CD8-positive, alpha-beta memory T cell (primary cell): ENCODE measurements at places on chromosomes 1 and 21. TPM values are rescaled to one million over a fixed set of nuclear protein-coding genes. Genes with fewer than 3 reads are reported as not detected.

Gene BRINP3
- not detected for total RNA-seq

- DNase-seq: no peak
Measured at GRCh38 chr1:175385316-175385715, 192.7 kb upstream of the KIAA0040 start.

DNA sequence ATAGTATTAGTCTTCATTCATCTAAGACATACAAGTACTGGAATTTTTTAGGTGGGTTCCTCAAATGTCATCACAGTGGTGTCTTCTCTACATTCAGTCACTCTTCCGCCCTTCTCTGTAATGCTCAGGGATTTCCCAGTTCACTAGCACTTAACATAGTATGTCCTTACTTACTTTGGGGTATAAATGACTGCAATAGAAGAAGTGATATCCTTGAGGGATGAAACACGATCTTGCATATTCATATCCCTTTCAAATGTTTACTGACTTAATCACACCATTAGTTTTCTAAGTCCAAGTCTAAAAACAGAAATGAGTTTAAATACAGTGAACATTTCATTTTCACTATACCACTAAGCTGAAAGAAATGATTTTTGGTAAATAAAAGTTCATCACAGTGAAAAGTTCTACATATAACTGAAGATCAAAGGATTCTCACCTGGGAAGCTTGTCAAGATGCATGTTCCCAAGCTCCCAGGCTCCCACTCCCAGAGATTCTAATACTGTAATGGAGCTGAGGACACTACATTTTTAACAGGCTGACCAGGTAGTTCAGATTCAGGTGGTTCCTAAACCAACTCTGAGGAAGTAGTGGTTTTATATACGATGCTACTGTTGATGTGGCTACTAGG is 29.7 kb downstream of the MRPL39 start:
- DNase-seq: no peak

DNA sequence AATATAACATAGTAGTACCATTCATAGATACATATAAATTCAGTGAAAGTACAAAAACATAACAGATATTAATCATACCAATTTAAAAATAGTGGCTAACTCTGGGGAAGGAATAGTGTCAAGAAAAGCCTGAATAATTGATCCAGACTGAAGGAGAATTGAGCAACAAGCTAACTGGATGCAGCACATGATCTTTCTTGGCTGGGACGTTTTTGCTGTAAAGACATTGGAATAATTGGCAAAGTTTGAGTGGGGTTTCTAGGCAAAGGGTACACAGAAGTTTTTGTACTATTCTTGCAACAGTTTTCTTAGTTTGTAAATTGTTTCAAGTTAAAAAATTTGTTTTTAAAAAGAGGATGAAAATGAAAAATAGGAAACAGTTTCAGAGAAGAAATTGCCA is 2.6 kb upstream of the SH3GLB1 start:
- no peak for DNase-seq

DNA sequence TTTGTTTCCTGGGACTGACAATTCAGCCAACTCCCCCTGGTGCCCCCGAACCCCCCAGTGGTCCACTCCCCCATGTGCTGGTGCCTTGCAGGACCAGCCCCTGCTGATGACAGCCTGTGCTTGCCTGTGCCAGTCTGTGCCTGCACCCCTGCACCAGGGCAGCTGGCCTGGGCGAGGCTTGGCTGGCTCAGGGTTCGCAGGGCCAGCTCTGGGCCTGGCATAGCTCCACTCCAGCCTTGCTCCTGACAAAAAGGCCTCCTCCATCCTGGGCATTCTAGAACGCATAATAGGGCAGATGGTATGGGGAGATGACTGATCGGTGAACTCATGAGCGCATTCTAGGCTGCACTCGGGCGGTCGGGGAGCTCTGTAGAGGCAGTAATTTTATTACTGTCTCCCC is 5.4 kb downstream of the CNTN2 start:
- DNase-seq: no peak

DNA sequence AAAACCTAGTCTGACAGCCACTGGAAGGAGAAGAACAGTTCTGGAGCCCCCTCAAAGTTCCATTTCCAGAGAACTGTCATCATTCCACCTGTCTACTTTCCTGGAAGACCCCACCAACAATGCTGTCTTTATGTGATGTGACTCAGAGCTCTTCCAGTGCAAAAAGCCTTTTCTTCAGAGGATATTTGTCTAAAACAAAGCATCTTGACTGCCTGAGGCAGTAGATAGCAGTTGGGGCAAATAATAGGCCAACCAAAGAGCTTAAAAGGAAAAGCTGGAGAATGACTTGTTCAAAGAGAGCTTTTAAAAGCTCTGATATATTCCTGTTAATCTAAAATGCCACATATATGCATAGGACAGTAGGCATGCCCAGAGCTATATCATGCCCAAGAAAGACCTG is 62.6 kb downstream of the MIS18A start:
- no peak for DNase-seq

DNA sequence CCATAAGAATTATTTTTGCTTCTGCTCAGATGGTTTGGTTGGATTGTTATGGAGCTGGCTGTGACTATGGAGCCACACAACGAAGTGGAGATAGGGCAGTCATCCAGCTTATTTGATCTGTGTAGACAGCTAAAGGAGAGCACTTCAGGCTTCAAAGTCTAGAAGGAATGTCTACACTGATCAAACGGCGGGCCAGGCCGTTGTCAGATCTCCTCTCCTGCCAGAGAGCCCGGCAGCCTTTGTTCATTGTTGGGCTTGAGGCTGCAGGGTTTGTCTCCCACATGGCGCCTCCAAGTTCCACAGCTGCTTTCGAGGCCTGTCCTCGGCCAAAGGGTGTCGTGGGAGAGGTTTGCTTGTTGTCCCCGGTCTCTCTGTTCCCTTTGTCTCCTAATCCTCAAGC is 2.8 kb upstream of the STMN1 start:
- no peak for DNase-seq

DNA sequence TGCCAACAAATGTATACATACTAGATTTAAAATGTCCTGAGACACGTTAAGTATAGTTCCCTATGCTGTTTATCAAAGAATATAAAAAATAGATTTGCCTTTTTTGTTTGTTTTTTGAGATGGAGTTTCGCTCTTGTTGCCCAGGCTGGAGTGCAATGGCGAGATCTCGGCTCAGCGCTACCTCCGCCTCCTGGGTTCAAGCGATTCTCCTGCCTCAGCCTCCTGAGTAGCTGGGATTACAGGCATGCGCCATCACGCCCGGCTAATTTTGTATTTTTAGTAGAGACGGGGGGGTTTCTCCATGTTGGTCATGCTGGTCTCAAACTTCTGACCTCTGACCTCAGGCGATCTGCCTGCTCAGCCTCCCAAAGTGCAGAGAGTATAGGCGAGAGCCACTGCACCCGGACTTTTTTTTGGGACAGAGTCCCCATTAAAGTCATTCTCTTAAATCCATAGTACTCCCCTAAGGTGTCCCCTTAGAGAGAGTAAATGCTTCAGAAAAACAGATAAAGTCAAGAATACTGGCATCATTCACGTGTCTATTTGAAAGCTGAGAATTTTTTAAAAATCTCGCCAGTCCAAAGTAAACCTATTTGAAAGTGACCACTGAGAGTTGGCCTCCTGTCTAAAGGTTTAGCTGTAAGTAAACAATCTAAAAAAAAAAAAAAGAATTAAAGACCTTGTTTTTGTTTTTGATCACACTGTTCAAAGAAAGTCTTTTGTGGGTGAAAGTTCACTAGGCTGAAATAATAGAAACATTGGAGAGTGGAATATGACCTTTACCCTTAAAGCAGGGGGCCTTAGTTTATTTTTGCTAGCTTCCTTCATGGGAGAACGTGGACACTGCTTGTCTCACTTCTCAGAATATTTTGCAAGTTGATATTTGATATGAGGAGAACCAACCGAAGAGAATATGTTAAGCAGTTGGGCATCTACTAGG is 48.0 kb upstream of the SLC16A1 start:
- DNase-seq: no peak

Gene NBPF11
- total RNA-seq: 6.6 TPM

GRCh38 chr1:223704921-223705878 is 7.1 kb upstream of the CAPN2 start:
- DNase-seq: no peak

- no peak for DNase-seq
Measured at GRCh38 chr1:27575840-27576331, 28.1 kb downstream of the AHDC1 start.

DNA sequence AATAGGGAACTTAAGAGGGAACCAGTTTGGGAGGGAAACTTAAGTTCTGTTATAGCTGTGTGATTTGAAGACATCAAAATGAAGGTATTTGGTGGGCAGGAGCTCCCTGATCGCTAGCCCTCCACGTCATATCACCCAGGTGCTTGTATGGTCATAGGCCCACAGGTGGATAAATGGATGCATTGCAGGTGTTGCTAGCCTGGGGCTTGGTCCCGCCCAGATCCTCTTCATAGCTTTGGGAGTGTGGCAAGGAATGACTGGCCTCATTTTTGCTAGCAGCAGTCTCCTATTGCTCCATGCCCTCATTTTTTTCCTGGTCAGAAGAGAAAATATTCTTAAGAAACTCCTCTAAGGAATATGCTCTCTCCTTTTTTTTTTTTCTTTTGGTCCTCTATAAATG is 11.3 kb downstream of the GNPAT start:
- DNase-seq: no peak

Gene PLCH2
- total RNA-seq: 2.5 TPM

DNA sequence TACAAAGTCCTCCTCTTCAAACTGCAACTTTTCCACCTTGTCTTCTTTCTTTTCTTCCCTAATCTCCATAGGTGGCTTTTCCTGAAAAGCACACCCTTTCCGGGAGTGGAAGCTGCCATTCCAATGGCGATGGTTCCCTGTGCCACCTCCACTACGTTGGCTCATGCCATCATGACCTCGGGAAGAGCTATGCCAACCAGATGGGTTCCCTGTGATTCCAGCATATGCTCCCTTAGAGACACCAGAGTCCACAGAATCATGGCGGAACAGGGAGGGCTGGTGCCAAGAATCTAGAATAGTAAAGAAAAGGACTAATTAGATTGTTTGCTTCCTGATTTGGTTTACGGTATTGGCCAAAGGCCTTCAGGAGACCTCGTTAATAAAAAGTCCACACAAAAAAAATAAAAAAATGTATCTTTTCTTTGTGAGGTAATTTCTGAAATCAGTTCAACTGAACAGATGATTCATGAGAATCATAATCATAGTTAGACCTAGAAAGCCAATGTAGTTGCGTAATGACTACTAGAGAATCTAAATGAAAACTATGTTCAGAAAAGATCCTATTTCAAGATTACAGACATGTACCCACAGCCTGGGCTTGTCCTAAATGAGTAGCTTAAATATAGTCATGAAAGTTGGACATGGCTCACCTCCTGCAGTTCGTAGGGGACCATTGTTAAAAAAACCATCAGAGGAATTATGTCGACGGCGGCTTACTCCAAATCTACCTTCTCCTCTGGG is 30.9 kb upstream of the CCDC17 start:
- no peak for DNase-seq

GRCh38 chr1:183246436-183246835 is 60.4 kb downstream of the LAMC2 start:
- DNase-seq: no peak

DNA sequence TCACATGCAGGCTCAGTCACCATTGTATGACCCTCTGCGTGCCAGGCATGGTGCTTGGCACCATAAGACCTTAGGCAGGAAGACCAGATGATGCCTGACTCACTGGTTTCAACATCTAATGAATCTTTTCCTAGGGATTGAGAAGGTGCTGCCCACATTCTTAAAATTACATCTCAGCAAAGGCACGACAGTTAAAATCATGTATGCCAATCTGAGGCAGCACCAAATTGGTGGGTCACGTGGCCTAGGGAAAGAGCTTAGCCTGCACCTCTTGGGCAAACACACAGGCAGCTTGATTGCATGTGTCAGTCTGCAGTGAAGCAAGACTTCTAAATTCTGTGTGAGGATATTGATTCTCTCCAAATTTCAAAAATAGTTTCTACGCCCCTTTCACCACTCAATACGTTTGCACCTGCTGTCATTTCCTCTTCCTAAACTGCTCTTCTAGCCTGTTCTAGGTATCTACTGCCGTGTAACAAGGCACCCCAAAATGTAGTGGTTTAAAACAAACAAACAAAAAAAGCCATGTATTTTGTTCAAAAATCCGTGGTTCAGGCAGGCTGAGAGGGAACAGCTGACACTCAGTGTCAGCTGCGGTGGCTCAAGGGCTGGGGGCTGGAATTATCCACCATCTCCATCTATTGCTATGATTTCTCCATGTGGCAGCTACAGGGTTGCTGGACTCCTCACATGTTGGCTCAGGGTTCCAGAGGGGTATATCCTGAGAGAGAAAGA is 160.2 kb upstream of the FGGY start:
- no peak for DNase-seq

DNA sequence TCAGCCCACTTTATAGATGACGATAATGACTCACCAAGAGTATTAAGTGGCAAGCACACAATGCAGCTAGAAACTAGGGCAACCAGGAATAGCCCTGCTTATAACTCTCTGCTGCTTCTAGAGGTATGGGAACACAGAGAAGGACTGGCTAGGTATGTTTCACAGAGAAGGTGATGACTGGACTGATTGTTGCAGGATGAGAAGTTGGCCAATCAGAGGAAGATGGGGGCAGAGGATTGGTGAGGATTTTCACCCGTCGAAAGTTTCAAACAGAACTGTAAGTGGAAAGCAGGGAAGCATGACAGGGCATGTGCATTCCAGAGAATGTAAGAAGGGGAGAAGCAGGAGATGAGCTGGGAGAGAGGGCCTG is 222.4 kb upstream of the JUN start:
- no peak for DNase-seq

DNA sequence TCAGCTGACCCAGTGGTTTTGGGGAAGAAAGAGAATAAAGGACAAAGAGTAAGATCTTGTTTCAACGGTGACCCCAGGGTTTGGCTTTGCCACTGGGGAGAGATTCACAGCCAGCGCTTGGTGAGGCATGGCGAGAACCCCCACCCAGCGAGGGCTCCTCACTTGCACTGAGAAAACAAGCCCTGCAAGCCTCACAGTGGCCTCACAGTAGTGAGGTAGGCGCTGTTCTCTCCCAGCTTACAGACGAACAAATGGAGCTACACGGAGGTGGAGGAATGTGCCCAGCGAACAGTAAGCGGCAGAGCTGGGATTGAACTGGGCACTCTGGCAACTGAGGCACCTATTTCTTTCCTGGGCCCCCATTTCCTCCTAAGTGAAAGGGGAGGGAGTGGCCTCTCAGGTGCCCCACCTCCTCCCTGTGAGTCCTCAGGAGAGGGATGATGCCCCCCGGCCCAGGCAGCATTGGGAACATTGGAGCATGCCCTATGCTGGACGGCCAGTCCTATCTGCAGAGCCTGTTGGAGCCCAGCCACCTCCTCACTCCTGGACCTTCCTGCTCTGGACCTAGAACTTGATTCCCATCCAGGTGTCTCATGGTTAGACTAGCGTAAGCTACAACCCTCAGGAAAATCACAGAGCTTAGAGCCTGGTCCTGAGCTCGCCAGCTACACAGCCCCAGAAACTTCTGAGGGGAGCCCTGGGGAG is 73.4 kb upstream of the EDN2 start:
- DNase-seq: no peak

Gene NLRP3
- total RNA-seq: 2.6 TPM

Gene FCGR3A
- total RNA-seq: 0.58 TPM

GRCh38 chr1:172940174-172940855 is 110.4 kb downstream of the TNFSF18 start:
- no peak for DNase-seq
